ENCODE measurements at places on chromosomes 3 and 15.

DNA sequence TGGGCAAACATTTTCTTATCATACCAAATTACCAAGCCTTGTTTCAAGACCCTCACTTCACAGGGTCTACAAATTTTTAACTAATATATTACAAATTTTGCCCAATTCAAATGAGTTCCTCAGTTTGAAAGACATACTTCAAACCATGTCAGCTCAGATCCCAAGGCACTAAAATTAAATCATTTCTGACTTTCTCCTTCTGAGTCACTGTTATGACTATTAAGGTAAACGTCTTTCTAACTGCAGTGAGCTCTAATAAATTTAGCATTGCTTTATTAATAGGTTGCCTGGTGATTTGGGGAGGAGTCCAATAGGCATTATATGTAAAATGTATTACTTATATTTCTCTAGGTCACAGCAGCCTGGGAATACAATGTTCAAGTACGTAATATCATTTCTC lies 158.2 kb upstream of the ARHGEF26 start:
- DNase-seq = no peak

- DNase-seq = no peak
These were observed 111.2 kb downstream of the IL12A start for GRCh38 chr3:160099834-160100233.

DNA sequence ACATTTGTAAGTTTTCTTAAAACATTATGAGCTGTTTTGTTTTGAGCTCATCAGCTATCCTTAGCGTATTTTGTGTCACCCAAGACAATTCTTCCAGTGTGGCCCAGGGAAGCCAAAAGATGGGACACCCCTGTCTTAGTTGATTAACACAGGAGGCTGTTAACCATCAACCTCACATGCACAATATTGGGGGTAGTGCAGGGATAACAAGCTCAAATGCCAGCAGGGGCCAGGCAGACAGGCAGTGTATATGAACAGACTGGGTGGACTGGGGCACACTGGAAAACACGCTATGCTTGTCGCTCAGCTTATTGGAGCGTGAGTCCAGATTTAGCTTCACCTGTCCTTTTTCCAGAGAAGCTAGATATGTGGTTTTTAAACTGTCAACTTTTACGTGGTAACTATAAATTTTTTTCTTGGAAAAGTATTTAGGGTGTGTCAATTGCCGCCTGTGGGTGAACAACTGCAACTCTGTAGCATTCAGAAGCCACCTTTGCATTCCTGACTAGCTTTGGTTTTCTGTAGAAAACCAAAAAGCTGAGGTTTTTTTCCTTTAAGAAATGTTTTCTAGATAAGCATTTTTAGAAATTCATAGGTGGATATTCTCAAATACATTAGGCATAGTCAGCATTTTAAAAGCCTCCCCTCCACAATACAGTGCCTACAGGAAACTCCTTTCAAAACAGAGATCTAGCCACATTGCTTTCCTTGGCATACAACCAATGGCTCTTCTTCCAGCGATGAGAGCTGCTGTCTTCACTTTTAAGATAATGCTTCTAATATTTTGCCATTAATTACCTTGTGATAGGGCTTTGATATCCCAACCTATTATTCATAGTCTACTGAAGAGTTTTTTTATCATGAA lies 14.6 kb downstream of the PSMD6 start:
- no peak for DNase-seq

- DNase-seq = no peak
These were observed 463.1 kb upstream of the ARHGEF26 start for GRCh38 chr3:153658136-153658535.

DNA sequence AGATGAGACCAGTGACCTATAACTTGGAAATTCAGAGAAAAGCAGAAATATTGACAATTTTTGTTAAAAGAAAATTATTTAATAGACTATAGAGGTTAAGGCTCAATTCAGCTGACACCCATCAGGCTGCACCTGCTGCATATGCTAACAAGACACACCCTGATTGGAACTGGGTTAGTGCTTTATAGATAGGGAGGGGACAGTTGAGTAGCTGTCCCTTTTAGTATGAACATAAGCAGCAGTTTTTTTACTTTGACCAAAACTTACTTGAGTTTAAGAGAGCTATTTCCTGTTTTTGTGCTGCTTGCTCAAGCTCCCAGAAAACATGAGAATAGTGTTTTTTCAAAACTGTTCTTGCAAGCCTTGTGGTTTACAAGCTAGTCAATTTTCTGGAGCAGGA lies 292.6 kb downstream of the LRRC3B start:
- no peak for DNase-seq

- DNase-seq = no peak
These were observed 229.9 kb downstream of the LRRN1 start for GRCh38 chr3:4029135-4029534.

DNA sequence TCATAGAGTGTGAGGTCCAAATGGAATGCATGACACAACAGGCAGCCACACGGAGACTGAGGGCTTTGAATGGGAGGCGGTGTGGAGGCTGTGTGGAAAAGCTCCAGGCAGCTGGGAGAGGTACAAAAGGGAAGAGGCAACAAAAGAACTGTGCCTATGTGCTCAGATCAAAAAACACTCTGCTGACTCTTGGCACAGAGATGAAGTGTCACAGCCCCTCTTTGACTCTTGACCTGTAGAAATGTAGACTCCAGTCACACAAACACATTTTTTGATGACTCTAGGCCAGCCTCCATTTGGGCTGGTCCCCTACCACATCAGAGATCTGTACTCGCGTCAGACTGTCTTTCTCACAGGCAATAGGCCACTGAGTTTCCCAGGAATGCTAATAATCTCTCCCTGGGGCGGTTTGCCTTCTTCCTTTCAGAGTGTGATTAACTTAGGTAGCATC lies 456.0 kb downstream of the TUSC7 start:
- DNase-seq = no peak

GRCh38 chr3:53803124-53803815 lies 42.9 kb downstream of the CHDH start:
- no peak for DNase-seq

DNA sequence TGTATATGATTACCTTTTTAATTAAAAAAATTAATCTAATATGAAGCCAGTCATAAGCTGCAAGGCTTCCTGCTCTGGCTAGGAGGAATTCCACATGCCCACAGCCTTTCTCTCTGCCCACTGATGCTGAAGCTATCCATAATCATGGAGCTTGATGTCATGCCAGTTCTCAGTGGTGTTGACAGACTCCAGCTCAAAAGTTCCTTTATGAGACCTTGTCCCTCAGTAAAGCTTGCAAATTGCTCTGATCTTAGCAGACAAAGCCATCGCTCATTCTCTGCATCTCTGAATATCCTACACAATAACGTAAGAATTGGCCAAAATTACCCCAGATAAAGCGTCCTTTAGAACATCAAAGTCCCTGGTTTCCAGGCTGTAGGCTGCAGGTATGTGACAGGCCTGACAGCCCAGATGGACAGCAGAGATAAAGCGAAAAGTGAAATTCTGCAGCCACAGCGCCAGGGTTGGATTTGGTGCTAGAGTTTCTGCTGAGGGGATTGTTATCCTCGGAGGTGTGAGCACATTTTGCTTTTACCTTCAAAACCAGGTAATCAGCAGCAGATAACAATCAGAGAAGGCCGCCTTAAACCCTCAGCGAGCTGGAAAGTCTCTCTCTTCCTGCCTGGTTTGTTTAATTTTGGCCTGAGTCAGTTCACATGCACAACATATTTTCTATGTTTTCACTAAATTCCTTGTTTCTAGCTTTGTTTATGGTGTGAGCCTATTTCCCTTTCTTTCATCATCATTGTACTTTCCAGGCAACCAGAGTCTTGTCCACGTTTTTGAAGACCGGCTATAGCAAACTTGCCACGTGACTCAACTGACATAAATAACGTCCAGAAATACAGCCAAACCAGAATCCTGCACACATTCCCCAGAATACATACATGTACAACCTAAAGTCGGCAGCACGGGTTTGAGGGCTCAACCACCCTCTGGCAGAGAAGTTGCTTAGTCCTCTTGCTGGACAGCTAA lies 36.6 kb upstream of the ALDH1A3 start:
- no peak for DNase-seq

DNA sequence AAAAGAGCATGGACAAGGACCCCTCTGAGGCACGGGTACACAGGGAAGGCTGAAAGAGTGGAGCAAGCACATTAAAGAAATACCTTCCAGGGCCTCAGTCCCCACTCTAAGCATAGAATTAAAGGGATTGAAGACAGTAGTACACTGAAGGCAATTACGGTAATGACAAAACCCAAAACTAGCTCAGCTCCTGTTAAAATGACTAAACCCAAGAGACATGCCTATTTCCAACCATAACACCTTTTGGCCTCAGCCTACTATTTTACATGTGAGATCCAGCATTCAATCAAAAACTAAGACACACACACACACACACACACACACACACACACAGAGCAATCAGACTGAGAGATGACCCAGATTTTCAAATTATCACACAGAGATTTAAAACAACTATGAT lies 19.8 kb downstream of the MAP4 start:
- no peak for DNase-seq

DNA sequence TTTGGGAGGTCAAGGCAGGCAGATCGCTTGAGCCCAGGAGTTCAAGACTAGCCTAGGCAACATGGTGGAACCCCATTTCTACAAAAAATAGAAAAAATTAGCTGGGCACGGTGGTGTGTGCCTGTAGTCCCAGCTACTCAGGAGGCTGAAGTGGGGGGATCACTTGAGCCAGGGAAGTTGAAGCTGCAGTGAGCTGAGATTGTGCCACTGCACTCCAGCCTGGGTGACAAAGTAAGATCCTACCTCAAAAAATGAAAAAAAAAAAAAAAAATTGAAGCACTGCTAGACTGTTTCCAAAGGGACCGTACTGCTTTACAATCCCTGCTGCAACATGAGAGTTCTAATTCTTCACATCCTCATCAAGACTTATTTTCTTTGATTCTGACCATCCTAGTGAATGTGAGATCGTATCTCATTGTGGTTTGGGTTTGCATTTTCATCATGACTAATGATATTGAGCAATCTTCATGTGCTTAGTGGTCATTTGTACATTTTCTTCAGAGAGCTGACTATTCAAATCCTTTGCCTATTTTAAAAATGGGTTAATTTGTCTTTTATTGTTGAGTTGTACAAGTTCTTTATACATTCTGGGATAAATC lies 10.8 kb downstream of the CMTM8 start:
- no peak for DNase-seq

DNA sequence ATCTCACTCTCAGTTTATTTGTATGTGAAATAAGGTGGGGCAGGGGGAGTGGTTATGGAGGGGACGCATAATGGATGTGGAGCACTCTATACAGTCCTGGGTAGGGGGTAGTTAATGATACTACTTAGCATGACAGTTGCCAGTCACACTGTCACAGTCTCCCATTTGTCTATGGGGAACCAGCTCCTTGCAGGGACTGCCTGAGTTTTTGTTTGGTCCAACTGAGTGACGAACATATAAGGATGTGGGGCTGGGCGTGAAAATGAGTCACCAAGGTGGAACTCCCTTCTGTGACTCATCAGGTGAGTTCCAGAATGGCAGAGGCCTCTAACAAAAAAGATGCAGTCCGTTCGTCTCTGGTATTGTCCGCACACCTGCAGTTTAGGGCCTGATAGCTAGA lies 235.3 kb upstream of the ST8SIA2 start:
- no peak for DNase-seq

- DNase-seq = no peak
These were observed 25.4 kb upstream of the LIMD1 start for GRCh38 chr3:45568848-45569762.

- no peak for DNase-seq
These were observed 745.0 kb upstream of the BCHE start for GRCh38 chr3:166582236-166582635.

- DNase-seq = no peak
These were observed 45.2 kb downstream of the ATP2B2 start for GRCh38 chr3:10459954-10460754.

- DNase-seq = no peak
These were observed 62.2 kb upstream of the MRPS22 start for GRCh38 chr3:139281522-139282196.
